ENCODE measurements at places on chromosomes 6 and 20.

DNA sequence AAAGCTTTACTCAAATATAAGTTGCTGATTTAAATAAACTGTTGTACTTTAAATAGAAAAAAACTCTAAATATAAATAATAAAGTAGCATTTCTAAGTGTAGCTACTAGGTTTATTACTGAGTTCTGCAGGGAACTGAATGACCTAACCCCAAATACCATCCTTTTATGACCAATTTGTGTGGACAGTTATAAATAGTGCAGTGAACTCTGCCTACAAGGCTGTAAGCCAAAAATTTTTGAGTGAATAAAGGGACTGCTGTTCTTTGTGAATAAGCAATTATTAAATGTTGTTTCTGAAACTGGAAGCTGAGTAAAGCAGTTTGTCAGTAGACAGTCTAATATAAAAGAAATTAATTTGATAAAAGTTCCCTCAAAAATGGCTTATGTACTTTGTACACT, 90.8 kb upstream of the ELOVL5 start:
- DNase-seq = no peak

DNA sequence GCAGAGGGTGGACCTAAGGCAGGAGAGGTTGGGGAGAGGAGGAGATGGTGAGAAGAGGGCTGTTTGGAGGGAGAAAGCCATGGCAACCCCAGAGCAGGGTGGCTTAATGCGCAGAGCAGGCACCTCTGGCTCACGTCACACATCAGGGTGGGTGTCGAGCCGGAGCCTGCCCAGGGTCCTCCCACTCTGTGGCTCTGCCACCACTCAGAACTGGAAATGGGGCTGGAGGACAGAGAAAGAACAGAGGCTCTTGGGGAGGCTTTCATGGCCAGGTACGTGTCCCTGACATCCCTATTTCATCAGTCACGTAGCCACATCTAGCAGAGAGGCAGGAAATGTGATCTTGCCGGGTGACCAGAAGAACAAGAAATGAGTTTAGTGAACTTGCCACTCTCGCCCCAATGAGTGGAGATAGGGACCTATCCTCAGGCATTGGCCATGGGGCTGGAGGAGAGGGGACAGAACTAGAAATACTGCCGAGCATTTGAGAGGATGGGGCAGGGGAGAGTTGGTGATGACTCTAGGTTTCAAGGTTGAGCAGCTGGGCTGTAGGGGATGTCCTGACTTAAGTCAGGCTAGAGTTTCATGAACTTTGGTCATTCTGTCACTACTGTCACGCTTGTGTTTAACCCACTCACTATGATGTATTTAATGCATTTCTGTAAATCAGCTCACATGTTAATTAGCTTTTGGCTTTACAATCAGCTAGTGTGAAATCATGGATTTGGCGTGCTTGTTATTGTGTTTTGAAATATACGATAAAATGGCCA, 52.7 kb downstream of the CDH26 start:
- DNase-seq = no peak

- DNase-seq = no peak
Measured at GRCh38 chr20:4151342-4151741, 136.0 kb upstream of the RNF24 start.

- no peak for DNase-seq
Measured at GRCh38 chr20:22586645-22587310, 2.4 kb upstream of the FOXA2 start.

GRCh38 chr20:32580219-32580969, 4.7 kb downstream of the NOL4L start:
- DNase-seq = no peak

GRCh38 chr6:160931378-160932310, 59.9 kb upstream of the MAP3K4 start:
- DNase-seq = no peak

DNA sequence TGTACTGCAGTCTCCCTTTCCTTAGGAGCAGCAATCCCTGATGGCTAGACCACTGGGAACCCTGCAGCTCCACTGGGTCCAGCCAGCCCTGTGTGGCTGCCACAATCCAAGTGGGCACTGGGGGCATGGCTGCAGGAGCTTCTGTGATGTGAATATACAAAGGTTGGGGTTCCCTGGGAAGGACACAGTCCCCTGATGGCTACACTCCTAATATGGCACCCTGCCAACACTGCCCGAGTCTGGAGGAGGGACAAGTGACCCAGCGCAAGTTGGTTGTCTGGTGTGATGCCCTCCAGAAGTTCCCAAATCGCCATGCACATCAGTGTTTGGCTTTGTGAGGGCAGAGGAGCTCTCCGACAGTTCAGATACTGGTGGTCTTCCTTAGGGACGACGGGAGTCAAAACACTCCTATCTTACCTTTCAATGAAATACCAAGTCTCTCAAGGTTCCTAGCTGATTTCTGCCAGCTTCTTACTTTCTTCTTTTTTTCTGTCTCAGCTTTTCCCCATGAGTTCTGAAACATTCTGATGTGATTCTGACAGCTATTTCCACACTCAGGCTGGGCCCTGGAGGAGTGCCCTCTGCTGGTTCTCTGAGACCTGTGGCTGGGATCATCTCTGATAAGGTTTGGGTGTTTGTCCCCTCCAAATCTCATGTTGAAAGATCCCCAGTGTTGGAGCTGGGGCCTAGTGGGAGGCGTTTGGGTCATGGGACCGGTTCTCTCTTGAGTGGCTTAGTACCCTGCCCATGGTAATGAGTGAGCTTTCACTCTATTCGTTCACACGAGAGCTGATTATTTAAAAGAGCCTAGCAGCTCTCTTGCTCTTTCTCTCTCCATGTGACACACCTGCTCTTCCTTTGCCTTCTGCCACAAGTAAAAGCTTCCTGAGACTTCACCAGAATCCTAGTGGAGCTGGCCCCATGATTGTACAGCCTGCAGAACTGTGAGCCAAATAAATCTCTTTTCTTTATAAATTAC, 15.5 kb upstream of the ZFP57 start:
- DNase-seq = no peak

- DNase-seq = no peak
Measured at GRCh38 chr6:71481801-71482200, 193.2 kb downstream of the OGFRL1 start.

DNA sequence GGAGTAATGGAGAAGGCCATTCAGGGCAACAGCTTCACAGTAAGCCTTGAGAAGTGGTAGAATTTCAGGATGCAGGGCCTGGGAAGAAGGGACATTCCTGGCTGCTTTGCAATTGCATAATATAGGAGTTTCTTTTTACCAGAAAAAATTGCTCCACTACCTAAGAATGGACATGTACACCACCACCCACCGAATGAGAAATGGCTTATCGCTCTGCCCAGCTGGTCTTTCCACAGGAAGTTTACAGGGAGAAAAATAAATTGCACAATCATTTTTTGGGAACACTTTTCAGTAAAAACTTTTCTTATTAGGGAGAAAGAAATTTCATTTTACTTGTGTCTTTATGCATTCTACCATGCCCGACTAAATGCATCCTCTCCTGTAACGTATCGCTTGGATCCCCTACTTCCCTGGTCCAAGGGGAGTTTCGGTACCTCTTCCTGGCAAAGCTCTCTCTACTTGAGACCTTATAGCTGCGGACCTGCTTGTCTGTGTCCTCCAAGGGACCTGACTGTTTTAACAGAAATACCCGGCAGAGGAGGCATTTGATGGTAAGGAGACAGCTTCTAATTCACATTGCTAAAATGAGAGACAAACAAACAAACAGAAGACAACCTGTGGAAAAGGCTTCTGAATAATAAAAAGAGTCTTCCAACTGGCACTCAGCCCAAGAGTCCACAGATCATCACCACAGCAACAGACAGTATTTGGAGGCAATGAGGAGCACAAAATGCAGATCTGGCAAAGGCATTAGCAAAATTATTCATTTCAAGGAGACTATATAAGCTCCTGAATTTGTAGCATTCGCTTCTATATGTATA, 54.2 kb downstream of the MAP3K5 start:
- no peak for DNase-seq

- no peak for DNase-seq
Measured at GRCh38 chr6:14454473-14454775, 336.9 kb downstream of the CD83 start.

- DNase-seq = no peak
Measured at GRCh38 chr6:78533426-78533825, 333.9 kb upstream of the IRAK1BP1 start.

- DNase-seq = no peak
Measured at GRCh38 chr20:62411479-62412193, 4.6 kb upstream of the CABLES2 start.

DNA sequence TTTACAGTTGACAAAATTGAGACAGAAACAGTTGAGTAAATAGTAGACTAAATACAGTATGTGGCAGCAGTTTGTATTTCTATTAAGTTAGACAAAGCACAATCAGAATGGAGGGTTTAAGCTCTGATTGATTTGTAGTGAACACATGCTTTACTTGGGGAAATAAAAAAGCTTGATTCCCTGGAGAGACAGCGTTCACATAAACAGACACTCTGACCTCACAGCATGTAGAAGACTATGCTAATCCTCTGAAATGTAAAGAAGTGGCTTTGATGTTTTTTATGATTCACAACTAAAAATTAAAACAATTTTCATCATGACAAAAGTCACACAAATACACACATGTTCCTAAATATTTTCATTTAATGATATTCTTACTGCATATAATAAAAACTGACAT, 126.9 kb upstream of the FAM83B start:
- no peak for DNase-seq

DNA sequence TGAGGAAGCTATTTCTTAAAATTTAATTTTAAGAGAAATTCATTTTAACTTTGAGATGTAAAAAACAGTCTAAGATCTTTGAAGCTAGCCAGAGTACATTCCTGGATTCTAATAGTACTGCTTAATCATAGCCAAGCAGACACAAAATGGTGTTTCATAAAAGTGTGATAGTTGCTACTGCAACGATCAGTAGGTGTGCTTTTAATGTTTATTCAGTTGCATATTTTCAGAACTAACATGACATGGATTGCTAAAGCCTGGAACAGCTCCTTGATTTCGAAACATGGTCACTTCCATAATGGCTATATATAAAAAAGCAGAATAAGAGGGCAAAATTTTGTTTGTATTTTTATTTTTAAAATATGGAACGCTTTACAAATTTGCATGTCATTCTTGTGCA, 35.5 kb downstream of the SESN1 start:
- DNase-seq = no peak

DNA sequence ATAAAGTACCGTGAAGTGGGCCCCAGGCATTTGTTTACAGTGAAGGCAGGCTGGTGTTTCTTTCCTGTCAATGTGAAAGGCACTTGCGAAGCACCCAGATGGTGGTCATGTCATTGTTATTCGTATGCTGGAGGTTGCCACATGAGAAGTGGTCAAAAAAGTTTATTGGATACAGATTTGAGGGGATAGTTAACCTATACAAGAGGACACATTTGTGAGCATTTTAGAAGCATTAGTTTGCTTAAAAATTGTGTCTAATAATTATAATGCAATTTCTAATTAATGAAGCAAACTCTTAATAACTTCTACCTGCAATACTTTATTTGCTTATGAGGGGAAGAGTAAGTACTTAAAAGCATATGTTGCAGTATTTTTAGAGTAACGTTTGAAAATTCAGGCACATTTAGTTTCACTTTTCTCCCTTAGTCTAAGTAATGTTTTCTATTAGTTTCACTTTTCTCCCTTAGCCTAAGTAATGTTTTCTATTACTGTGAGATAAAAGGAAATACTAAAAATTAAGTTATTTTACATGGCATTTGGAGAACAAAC, 120.7 kb upstream of the CLDN20 start:
- no peak for DNase-seq

DNA sequence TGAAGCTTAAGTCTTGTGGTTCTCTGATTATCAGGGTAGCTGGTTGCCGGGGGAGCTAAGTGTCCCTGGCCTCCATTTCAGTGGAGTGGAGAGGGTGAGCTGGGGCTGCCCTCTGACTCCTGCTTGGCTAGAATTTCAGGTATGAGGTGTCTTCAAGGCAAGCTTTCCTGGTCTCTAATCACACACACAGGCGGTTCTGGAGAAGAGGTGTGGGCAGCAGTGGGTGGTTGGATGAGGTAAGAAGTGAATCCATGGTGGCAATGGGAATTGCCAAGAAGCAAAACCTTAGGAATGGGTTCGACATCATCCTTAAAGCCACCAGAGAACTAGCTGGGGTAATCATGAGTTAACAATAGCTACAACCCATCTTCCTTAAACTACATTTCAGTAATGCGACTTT, 157.6 kb downstream of the CARMIL1 start:
- no peak for DNase-seq

- no peak for DNase-seq
Measured at GRCh38 chr20:4491643-4492042, 230.1 kb upstream of the PRND start.

DNA sequence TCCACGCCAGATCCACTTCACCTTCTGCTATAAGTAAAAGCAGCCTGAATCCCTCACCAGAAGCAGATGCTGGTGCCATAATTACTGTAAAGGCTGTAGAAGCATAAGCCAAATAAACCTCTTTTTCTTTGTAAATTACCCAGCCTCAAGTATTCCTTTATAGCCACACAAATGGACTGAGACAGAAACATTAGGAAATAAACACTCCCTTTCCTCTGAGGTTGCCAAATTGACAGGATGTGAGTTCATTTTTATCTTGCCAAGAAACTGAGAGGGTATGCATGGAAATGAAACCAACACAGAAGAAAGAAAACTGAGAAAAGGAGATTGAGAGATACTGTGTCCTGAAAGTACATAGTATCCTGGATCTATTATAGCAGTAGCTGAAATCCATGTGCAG, 481.2 kb downstream of the HAO1 start:
- DNase-seq = no peak

DNA sequence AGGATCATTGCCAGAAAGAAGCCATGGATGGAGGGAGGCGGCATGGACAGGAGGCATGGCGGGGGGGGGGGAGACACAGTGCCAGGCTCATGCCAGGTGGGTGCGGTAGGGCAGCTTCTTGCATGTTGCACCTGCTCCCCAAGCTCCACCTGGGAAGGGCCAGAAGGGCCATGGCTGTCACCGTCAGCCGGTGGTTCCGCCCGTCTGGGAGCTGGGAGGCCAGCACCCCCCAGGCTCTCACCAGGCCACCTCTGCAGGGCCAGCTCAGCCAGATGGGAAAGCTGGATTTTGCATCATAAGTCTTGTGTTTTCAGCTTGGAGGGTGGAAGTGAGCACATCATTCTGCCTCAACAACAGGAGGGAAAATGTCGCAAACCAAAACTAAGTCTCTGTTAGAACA, 404.7 kb downstream of the TAF4 start:
- DNase-seq = no peak

- DNase-seq = no peak
Measured at GRCh38 chr6:17200395-17200794, 80.8 kb upstream of the RBM24 start.

All from sciatic nerve (tissue), 2 donors.